ENCODE measurements at places on chromosomes 11 and 22.

DNA sequence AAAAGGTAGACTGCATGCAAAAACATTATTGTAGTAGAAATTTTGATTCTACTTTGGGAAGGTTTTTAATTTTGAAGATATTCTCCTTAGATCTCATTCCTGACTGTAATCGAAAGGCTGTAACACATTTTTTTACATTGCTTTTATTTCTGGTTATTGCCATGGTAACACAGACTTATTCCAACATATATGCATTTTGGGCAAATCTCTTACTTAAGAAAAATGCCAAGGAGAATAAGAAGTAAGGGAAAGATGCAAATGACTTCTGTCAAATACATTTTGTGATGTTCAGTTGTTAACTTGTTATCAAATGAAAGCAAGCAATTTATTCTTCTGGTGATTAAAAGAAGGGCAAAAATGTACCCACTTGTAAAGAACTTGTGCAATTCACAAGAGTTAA lies 267.5 kb downstream of the AASDHPPT start:
- DNase-seq: no peak

- DNase-seq: no peak
Observed at GRCh38 chr11:13030857-13031256, 21.7 kb downstream of the RASSF10 start.

GRCh38 chr22:23014250-23014649 lies 56.1 kb upstream of the GNAZ start:
- DNase-seq: no peak

- DNase-seq: no peak
Observed at GRCh38 chr22:22955276-22955798, 67.7 kb downstream of the IGLL5 start.

GRCh38 chr22:40009951-40010671 lies 15.4 kb downstream of the FAM83F start:
- no peak for DNase-seq

DNA sequence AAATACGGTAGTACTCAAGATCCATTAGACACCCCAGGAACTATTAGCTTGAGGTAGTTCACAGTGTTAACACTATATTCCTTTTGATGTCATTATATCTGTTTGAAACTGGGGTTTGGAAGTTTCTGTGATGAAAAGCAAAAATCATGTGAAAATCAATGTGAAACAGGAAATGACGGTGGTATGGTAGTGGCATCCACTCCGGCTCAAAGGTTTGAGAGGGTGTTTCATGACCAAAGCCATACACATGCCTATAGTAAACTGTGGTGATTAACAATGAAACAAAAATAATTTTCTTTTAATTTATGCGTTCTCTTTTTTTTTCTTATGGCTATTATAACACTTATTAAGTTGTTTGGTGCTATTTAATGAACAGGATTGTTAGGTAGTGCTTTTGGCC lies 10.9 kb downstream of the RAB38 start:
- no peak for DNase-seq

GRCh38 chr11:87463486-87464102 lies 425.9 kb downstream of the TMEM135 start:
- DNase-seq: no peak

All from fibroblast of skin of left quadriceps (primary cell).